ENCODE measurements at places on chromosomes 2 and 18.
A peak's percentile ranks its signal among the peaks of the same experiment; 100 is the strongest.

DNA sequence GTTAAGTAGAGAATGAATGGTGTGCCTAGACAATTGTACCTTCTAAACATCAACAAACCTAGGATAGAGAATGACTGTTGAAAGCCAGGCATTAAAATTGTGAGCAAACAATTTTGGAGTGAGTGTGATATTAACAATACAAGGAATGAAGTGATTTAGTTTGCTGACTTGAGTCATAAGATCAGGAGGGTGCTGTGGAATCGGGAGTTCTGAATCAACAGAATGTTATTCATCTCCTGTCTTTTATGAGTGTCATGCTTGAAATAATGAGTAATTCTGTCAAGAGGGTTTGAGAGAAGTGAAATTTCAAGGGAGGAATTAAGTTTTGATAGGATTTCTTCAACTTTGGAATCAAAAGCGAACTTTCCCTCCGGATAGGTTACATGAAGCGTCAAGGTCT, 214.4 kb upstream of the DSEL start:
- DNase-seq, result no peak

DNA sequence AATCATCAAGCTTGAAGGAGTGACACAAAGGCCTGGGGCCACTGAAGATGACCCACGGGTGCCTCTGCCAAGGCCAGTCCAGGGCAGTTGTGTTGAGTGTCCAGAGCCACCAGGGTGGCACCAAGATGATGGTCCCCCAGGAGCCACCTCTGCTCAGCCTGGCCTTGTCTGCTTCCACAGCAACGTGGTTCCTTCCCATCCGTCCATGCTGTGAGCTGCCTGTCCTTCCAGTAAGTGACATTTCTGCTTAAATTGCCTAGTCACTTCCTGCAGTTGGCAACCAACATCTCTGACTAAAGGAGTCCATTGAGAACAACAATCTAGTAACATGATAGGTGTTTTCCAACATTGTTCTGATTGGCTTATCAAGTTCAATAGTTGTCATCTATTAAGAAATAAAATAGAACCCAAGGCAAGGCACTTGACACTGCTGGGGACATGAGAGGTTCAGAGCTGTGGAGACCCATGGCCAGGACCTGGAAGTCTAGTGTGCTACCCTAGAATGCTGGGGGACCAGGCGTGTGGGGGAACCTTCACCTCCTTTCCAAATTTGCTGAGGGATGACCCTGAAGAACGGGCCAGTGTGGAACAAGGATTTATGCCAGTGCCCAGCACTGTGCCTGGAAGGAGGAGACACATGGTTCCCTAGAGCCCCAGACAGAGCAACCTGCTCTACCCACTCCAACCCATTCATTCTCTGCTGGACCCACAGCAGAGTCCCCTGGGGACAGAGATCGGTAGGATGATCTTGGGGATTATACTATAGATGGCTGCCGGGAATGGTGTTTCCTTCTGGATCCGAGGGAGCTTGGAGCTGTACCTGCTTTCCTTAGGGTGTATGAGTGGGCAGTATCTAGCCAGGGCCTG, 98.9 kb upstream of the EPC2 start:
- no peak for DNase-seq

DNA sequence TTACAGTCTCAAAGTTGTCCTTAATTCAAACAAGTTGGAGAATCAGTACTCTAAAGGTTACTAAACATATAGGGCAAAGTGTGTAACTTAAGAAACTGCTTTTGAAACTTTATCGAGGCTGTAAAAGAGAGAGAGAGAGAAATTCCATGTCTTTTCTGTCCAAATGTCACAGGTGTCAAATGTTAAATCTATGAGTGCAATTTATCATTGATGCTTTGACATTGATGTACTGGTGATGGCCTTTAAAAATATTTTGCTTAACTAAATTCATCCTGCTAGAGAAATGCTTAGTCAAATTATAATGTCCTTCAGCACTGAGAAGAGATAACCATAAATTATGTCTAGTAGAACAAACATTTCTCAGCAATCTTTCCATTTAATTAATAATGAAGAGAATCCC, 1602.1 kb upstream of the TMEFF2 start:
- no peak for DNase-seq

GRCh38 chr2:206031162-206031784, 54.7 kb downstream of the INO80D start:
- DNase-seq, result no peak

DNA sequence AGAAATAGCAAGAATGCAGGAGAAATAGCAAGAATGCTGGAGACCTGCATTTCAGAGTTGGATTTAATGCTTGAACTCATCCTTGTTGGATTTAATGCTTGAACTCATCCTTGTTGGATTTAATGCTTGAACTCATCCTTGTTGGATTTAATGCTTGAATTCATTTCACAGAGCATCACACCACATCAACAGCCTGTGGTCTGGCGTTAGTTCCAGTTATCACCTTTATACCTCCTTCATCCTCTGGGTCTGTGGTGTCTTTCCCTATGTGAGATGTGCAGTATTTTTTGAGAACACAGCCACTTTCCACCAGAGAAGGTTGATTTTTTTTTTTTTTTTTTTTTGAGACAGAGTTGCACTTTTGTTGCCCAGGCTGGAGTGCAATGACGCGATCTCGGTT, 546.4 kb upstream of the SOX11 start:
- DNase-seq, result no peak

DNA sequence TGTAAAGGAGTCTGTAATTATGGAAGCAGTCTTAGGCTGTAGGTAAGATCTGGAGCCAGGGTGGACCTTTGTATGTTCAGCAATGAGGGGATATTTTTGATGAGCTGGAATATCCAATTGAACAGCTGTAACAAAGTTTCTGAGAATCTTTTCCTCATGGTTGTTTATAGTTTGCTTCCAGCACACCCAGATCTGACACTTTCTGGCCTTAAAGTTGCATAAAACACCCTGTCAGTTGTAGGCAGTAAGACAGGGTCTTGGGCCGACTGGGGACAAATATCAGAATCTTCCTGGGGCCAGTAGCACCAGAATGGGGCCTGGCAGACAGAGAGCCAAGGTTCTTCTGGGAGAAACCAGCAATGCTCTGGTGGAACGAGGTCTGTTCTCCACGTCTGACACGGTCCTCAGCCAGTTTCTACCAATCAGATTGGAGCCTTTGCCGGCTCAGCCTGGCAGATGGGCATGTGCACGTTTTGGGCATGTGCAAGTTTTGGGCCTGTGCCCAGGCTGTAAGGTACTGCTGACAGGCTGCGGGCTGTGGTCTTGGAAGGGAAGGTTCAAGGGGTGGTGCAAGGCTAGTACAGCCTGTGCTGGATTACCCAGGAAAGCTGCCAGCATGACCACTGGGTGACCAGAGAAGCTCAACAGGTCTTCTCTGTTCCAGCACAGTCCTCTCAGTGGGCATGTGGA, 89.8 kb downstream of the PRKCE start:
- DNase-seq, result no peak

DNA sequence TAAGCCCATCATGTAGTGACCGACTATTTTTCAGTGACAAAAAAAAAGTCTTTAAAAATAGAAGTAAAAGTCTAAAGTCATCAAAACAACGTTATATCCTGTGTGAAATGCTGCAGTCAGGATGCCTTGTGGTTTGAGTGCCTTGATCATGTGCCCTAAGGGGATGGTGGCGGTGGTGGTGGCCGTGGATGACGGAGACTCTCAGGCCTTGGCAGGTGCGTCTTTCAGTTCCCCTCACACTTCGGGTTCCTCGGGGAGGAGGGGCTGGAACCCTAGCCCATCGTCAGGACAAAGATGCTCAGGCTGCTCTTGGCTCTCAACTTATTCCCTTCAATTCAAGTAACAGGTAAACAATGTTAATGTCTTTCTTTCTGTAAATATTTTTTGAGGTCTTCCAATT, at the start of gene CD28:
TSS of gene CD28 (plus strand) at position 237 of the 400 bp plus-strand sequence. CDS start at position 295, 58 bp downstream.
- DNase-seq, result peak; percentile 91

- no peak for DNase-seq
Measured at GRCh38 chr2:194718881-194719280, 938.1 kb upstream of the SLC39A10 start.

GRCh38 chr2:104874230-104874629, 20.3 kb downstream of the POU3F3 start:
- DNase-seq, result no peak

DNA sequence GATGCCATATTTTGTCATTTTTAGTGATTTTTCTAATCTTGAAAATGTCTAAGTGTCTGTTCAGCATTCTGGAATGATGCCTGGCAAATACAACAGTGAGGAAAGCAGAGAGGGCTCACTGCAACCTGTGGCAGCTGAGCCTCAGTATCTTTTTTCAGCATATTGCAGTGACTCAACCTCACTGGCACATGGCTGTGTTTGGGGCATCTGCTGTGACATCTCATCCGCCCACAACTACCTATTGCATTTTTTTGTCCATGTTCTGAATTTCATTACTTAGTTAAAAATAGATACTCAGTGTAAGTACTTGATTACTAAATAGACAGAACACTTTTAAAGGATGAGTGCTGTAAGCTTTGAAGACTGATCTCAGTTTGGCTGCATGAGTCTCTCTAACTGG, 10.7 kb downstream of the BABAM2 start:
- DNase-seq, result peak; percentile 29

DNA sequence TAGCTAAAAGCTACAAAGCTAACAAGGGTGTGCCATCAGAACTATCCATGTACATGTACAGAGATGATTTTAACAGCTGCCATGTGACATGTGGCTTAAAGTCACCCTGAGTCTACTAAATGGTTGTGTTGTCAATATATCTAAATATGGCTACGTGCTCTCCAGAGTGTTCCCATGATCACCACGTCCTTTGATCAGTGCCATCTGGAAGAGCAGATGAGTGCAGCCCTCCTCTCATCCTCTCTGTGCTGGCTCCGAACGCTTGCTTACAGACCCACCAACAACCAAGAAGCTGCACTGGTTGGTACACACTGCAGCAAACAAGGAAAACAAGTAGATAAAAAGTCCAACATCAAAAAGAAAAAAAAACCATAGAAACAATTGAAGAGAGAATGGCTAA, 88.6 kb upstream of the NARS1 start:
- DNase-seq, result no peak

GRCh38 chr2:71006955-71007799, 12.5 kb upstream of the TEX261 start:
- no peak for DNase-seq

GRCh38 chr2:226794196-226794661, 5.4 kb downstream of the IRS1 start:
- DNase-seq, result no peak

- no peak for DNase-seq
Measured at GRCh38 chr2:62415019-62415431, 91.0 kb downstream of the TMEM17 start.

GRCh38 chr2:56155188-56155587, 28.6 kb upstream of the CCDC85A start:
- DNase-seq, result no peak

- no peak for DNase-seq
Measured at GRCh38 chr2:232412986-232413385, 6.3 kb downstream of the ALPG start.

DNA sequence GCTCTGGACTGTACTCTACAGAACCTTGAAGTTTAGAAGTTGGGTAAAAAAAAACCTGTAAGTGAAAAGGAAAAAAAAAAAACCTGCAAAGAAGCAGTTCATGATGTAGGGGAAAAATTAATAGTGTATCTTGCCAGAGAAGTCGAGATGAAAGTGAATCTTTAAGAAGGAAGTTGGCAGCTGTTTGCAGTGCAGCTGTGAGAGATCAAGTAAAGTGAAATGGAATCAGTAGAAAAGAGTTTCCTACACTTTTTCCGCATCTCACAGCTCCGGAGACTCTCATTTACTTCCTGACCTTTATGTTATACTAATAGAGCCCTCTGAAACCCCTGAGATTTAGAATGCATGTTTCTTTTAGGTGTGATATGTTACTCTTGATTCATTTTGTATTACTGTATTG, 19.2 kb downstream of the RNMT start:
- DNase-seq, result no peak

DNA sequence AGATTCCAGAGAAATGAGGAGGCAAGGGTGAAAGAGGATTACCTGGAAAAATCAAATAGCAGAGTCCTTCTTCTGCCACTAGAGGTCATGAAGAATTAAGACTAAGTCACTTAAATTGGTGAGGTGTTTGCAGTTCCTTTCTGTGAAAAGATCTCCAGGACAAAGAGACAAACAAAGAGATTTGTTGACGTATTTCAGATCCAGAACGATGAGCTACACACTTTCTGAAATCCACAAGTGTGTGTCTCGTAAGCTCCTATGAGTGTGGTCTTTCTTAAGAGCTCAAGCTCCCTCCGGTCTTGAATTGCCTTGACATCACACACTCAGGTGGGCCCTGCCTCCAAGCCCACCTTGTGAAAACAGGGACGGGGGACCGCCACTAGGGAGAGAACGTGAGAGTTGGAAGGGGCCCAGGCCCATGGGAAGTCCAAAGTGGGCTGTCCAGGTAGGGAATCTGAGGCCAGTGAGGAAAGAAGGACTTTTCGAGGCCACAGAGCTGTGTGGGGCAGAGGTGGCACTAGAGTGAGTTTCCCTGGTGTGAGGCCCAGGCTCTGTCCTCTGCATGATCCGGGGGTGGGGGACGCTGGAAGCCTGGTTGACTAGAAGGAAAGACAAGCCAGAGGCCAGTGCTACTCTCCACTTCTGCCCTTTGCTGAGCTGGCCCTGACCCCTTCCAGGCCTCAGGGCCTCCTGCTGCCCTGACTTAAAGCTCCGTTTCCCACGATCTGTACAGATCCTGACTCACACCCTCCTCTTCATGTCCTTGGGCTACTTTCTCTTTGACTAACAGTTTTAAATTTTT, 168.1 kb upstream of the NCK2 start:
- no peak for DNase-seq

- no peak for DNase-seq
Measured at GRCh38 chr18:34370704-34371395, 146.1 kb upstream of the NOL4 start.
